Gastrocnemius medialis (tissue), 4 donors: ENCODE measurements at places on chromosomes 5 and 9.

DNA sequence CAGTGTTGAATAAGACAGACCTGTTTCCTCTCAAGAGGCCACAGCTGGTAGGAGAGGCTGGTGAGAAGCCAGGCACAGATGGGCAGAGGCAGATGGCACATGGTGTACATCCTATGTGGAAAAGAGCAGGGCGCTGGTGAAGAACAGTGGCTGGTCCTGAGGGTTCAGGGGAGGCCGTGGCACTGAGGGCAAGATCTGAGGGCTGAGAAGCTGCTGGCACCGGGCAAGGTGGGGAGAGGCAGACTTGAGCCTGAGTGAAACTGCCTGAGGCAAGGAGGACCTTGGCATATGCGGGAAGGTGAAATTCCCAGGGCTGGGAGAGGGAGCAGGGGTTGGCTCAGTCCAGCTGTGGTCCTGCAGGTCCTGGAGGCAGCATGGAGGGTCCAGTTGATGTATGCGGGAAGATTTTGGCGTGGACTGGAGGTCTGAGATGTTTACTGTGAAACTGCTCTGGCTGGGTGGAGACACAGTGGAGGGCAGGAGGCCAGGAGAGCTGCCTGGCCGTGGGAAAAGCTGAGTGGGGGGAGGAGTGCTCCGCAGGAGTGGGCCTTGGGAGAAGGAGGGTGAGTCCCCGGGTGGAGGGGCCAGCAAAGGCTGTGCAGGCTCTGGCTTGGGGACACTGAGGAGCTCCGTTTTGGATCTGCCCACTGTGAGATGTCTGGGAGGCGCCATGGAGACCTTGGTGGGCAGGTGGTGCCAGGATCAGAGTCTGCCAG is 2.6 kb downstream of the MAN1B1 start:
- peaks cover 29% of the 10 kb centered on the region for H3K36me3 ChIP-seq
- peaks cover 18% of the 10 kb centered on the region for H3K4me1 ChIP-seq
- no peak overlapping the region for H3K4me3 ChIP-seq
- H3K27ac ChIP-seq = no peak overlapping the region
- DNase-seq = no peak

GRCh38 chr5:6719896-6720560 is 6.8 kb downstream of the TENT4A start:
- peaks cover 88% of the 10 kb centered on the region for H3K4me1 ChIP-seq
- no peak overlapping the region for H3K4me3 ChIP-seq
- H3K27me3 ChIP-seq = no peaks in the 10 kb centered on the region
- peak; percentile 50 for DNase-seq
- H3K27ac ChIP-seq = peak overlapping the region; percentile 19

DNA sequence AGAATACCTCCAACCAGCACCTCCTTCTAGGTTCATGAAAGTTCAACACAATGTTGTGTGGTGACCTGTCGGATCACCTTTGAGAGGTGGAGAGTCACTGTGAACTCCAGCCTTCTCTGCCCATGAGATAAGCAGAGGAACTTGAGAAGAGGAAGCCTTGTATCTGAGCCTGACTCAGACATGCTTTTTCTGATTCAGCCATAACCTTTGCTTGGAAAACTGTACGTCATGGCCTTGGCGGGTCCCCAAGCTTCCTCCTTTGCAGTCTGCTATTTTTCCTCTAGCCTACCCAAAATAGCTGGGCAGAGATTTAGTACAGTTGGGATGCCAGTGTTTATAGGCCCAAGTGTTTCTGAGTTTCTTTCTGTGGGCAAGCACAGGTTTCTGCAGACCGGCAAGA is 274.7 kb downstream of the CETN3 start:
- H3K4me3 ChIP-seq = no peak overlapping the region
- no peaks in the 10 kb centered on the region for H3K27me3 ChIP-seq
- H3K36me3 ChIP-seq = no peaks in the 10 kb centered on the region
- H3K4me1 ChIP-seq = peaks cover 6% of the 10 kb centered on the region
- H3K27ac ChIP-seq = no peak overlapping the region

GRCh38 chr9:91374939-91375338 is 13.2 kb upstream of the AUH start:
- no peaks in the 10 kb centered on the region for H3K27me3 ChIP-seq
- no peaks in the 10 kb centered on the region for H3K36me3 ChIP-seq
- H3K27ac ChIP-seq = no peak overlapping the region
- no peak overlapping the region for H3K4me3 ChIP-seq

GRCh38 chr5:134240421-134240962 is 14.6 kb upstream of the PPP2CA start:
- peaks cover 43% of the 10 kb centered on the region for H3K4me1 ChIP-seq
- H3K27me3 ChIP-seq = no peaks in the 10 kb centered on the region
- H3K36me3 ChIP-seq = no peaks in the 10 kb centered on the region
- peak overlapping the region; percentile 79 for H3K27ac ChIP-seq

DNA sequence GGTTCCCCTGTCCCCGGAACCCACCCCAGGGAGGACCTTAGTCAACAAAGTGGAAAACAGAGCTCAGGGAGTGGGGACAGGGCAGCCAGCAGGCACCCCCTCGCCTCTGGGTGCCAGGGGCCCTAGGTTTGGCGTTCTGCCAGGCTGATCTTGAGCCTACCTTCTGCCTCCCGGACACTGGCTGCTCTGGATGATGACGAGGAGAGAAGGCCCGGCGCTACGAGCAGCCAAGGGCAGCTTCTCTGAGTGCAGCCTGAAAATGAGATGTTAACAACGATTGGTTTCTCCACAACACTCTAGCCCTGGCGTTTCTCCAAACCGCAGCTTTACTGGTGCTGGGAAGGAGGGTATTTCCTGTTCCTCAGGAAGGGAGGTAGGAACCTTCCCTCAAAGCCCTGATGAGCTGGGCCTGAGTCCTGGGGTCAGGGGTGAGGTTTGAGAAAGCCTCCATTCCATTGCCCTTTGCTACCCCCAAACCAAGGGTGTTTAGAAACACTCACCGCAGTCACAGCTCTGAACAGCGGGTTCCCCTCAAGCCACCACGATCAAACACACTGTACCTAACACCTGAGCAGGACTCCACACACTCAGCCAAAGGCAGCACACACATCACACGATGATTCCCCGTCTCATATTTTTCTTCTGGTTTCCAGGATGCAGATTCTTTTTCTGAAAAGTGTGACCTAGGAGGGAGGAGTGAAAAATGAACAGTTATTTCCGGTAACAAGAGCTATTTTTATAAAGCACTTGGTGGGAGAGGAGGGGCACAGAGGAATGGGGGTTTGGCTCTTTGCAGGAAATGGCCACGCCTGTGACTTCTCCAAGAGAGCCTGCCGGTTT is at the start of gene STING1:
STING1 (minus strand) TSS at position 709 of the 840 bp plus-strand sequence. CDS start 1,054 bp downstream, outside the sequence.
- H3K4me3 ChIP-seq = peak within 1 kb of the TSS; percentile 50
- peak within 1 kb of the TSS; percentile 63 for H3K27ac ChIP-seq
- H3K36me3 ChIP-seq = no peaks in the 10 kb centered on the region
- DNase-seq = peak; percentile 29

- H3K4me3 ChIP-seq = no peak overlapping the region
- H3K36me3 ChIP-seq = no peaks in the 10 kb centered on the region
- DNase-seq = peak; percentile 35
- H3K27ac ChIP-seq = no peak overlapping the region
Measured at GRCh38 chr5:73591102-73591695, 25.7 kb downstream of the UTP15 start.
